ENCODE measurements at places on chromosomes 12 and 14. TPM values are rescaled to one million over a fixed set of nuclear protein-coding genes. Genes with fewer than 3 reads are reported as not detected.

MYF6 gene
- total RNA-seq = not detected

RPL41 gene
- total RNA-seq = 3,966 TPM

OLR1 gene
- not detected for total RNA-seq

AQP2 gene
- not detected for total RNA-seq

DNA sequence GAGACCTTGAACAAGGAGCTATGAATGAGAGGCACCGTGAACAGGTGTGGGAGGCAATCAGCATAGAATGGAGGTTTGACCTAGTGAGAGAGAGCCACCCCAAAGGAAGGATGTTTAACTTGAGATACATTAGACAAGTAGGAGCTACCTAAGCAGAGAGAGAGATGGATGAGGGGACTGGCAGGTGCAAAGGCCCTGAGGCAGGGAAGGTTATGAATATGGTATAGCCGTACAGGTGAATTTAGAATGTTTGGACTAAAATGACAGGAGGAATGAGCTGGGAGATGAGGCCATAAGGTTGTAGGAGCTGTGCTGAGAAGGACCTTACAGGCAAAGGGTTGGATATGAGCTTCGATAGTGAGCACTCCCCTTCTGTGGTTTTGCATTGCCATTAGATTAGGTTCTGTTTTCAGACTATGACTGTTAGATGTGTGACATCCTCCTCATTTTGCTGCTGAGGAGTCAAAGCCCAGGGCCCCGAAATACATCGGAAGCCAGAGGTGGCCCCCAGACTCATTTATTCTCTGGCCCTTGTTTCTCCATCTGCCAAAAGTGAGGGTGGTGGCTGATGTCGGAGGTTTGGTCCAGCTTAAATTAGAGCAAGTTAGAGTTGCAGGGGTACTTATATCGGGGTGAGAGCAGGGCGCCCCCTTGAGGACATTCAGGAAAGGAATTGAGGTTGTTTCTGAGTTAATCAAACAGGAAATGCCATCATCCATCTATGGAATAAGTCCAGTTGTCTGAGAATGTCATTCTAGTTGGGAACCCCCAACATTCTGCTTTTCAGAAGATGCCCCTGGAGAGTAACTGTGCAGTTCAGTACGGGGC lies 29.4 kb downstream of the SLC24A4 start:
- DNase-seq = no peak

DNA sequence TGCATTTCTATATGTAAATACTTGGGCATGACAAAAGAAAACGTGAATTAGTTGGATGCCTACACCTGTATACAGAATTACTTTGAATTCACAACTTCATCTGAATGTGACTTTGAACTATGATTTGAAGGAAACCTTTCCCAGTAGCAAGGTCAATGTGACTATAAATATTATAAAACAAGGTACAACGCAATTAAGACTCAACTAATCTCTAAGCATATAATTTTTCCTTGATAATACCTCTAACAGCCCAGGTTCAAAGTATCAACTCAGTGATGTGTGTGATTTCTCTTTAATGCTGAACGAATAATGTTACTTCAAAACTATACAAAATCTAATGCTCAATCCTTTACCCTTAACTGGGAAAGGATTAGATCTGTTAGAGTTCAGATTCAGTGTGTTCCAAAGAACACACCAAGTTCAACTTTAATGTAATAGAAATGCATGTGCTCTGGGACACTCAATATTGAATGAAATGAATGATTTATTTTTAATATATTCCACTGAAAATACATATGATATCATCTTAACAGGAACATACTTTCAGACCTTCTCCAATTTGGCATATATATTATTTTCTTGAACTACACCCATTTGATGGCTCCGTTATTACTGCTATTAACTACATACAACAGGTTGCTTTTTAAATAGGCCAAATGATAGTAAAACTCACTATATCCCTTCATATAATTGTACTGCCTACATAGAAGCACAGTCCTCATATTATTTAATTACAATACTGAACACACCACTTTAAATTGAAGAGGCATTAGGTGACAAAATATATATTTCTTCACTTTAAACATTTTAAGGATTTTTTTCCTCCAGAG lies 40.1 kb upstream of the MTERF2 start:
- no peak for DNase-seq

DNA sequence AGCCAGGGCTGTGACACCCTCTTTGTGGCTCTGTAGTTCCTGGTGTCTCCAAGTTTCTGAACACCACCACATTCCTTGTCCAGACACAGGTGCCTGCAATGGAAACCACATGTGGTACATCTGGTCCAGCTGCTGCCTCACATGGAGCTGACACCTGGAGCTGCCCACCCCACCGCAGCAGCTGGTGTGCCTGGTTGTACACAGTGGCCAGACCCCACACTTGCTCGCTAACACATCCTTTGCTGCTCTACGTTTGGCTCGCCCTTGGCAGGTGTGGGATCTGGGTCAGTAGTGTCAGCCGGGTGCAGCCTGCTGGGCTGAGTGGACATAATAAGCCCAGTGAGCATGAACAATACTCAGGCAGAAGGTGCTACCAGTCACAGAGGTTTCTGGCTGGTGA lies 198.9 kb downstream of the ADGRD1 start:
- no peak for DNase-seq

DNA sequence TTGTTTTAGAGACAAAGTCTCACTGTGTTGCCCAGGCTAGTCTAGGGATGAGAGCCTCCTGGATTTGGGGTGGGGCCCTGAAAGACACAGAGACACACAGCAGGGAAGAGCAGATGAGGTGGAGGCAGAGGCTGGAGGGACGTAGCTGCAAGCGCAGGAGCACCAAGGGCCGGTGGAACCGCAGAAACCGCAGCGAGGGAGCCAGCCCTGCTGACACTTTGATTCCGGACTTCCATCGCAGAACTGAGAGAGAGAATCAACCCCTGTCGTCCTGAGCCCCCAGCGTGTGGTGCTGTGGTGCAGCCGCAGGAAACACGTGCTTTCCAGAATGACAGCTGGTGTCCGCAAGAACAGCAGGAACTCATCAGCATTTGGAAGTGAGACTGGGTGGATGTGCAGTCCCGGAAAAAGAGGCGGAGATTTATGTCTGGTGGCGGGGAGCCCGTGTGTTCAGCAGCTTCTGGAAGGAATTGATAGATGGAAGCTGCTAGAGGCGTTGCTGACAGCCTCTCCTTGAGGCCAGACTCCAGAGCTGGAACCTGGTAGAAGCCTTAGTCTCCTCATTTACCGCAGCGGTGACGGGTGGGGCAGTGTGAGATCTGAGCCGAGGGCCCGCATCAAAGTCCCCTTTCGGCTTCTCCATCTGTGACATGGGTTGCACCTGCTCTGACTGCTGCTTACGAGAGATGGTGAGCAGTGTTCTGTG lies 21.9 kb upstream of the KLC1 start:
- no peak for DNase-seq

- DNase-seq = no peak
Observed at GRCh38 chr14:63692310-63693020, 35.4 kb downstream of the SGPP1 start.

- DNase-seq = no peak
Observed at GRCh38 chr14:105325716-105326567, 11.4 kb downstream of the PACS2 start.

DNA sequence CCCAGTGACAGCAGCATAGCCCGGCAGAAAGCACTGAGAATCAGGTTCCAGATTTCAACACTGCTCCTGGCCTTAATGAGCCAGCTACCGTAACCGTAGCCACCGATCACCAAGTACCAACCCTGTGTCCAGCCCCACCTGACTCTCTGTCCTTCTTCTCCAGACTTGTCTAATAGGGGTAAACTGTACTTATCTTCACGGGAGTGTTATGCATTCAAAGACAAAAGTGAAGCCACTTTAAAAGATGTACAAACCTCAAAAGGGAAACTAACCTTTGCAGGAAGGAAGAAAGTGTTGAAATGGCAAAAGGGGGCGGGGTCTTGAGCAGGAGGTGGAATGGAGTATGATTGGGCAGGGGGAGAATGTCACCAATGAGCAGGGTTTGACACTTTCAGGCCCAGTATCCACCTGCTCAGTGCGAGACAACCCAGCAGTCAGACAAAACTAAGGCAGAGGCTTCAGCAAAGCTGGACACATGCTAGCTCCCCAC lies 226.1 kb downstream of the CHST11 start:
- no peak for DNase-seq

DNA sequence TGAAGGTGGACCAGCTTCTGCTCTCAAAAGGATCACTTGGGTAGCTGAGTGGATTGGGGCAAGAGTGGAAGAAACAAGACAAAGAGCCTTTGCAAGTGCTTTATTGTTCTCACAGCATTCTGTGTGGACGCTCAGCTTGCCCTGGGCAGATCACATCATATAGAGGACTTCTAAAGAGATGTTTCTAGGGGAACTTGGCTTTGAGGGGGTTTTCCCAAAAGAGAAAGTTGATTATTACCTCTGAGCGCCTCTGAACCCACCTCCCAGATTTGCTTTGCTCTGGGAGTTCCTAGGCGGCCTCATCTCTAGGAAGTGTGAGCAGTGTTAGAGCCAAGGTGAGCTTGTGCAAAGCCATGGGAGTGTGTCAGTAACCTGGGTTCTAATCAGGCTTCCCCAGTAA lies 81.7 kb downstream of the RIN3 start:
- DNase-seq = no peak

DNA sequence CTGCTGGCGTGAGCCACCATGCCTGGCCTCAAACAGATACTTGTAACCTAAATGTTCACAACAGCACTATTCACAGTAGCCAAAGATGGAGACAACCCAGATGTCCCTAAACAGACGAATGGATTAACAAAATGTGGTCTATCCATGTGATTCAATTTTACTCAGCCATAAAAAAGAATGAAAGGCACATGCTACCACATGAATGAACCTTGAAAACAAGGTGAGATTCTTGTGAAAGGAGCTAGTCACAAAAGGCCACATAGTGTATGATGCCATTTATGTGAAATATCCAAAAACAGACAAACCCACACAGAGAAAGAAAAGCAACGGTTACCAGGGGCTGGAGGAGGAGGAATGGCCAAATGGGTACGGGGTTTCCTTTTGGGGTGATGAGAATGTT lies 19.6 kb upstream of the P2RX7 start:
- DNase-seq = no peak

- DNase-seq = no peak
Observed at GRCh38 chr14:35754671-35755070, 54.4 kb downstream of the RALGAPA1 start.

All from pulmonary artery endothelial cell (primary cell).